ENCODE measurements at places on chromosomes 2 and 18.
A peak's percentile ranks its signal among the peaks of the same experiment; 100 is the strongest.

DNA sequence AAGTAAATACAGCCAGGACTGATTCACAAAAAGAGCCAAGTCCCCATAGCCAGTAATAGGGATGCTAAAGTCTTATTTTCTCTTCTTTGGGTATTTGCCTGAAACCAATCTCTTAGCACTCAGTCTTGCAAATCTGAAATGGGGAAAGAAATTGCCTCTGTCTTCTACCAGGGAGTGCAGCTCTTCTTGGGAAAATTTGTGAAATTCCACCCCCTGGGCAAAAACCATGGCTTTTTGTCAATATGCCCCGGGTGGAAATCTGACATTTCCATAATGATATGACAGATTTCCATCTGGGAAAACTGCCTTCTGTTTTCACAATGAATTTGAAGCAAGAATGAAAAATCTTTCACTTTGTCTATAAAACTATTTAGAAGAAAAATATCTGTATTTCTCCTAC is 628.1 kb downstream of the BCL11A start:
- DNase-seq = no peak

GRCh38 chr2:128258218-128258617 is 60.5 kb downstream of the HS6ST1 start:
- DNase-seq = no peak

DNA sequence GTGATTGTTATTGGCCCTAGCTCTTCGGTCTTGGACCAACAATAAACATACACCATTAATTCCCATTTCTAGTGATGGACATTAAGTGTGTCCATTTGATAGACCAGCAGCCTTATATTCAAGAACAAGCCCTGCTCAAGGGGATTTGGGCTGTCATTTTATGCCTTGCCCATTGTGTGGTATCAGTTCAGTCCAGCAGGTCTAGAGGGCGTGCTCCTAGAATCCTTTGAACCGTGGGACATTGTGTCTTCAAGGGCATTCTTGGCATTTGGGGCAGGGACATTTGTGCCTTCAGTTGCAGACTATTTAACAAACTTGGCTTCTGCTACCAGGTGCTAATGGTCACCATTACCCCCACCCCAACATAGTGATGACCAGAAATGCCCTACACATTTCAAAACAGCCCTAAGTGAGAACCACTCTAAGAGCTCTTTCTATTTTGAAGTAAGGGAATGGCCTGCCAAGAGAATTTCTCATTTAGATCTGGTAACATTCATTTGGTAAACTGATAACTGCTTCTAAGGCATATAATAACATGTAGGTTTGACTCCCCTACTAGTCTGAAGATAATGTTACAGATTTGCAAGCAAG is 284.7 kb downstream of the ALPK2 start:
- no peak for DNase-seq

GRCh38 chr2:126994340-126994777 is 95.7 kb downstream of the TEX51 start:
- no peak for DNase-seq

DNA sequence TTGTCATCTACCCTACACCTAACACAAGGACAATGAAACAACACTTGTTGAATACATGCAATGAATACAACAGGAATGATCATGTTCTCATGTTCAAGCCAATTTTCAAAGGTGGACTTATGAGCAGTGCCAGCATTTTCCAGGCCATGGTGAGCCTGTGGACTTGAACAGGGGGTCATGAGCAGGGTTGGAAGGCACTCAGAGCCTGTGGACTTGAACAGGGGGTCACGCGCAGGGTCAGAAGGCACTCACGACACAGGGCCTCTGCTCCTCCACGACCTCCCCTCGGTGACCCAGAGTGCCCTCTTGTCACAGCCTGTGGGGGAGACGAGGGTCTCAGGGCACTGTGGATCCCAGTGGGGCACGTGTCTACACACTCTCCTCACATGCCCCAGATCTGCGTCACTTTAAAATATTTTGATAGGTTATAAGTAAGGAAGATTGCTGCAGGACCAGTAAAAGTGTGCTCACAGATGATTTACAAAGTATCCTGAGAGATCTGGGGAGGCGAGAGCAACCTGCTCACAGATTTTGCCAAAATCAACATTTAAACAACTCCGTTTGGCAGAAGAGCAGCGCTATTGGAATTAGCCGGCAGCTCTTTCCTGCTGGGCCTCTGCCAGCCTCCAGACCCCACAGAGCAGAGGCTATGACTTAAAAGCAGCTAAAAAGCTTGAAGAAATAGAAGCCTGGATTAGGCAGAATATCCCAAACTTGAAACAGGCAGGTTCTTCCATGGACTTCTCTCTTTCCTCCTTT is 121.9 kb downstream of the TMEM18 start:
- DNase-seq = no peak

DNA sequence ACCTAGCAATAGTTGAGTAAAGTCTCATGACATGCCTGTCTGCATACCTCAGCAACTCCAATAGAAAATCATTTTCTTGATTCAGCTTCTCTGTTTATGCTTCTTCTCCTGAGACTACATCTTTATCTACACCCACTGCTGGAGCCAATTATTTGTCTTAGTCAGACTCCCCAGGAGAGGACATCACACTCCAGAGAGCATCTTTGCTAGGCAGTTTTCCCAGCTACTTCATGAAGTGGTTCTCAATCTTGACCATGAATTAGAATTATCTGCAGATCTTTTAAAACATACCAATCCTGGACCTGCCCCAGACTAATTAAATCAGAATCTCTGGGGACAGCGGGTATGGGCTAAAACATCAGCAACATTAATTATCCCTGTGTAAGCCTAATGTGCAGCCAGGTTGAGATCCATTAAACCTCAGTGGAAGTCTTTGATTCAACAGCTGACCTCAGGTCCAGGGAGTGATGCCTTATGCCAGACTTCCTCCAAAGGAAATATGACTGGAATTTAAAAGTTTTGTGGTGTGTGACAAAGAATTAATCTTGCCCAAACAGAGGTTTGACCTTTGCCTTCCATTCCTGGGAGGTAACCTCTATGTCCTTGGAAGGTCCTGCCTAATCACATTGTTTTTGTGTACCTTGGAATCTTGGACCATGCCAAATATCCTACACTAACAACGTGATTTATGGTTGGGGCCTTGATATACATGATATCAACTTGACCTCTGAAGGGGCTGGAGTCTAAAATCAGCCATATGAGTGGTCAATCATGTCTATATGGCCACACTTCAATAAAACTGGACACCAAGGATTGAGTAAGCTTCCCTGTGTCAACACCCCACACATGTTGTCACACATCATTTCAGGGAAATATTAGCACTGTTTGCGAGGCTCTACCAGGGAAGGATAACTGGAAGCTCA is 99.3 kb upstream of the DNAJC10 start:
- no peak for DNase-seq

GRCh38 chr2:38108907-38109731 is 33.2 kb upstream of the CYP1B1 start:
- no peak for DNase-seq

DNA sequence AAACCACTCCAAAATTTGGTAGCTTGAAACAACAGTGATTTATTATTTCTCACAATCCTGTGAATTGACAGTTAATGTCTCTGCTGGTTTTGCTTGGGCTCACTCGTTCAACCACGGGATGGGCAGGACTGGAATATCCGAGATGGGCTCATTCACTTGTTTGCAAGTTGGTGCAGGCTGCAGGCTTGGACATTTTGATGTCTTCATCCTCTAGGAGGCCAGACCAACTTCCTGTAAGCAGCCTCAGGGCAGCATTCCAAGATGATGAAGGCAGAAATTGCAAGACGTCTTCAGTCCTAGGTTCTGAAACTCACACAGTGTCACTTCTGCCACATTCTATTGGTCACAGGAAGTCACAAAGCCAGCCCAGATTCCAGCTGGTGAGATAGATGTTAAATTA is 47.1 kb downstream of the GPR39 start:
- no peak for DNase-seq

GRCh38 chr2:166239548-166239947 is 111.7 kb upstream of the SCN1A start:
- peak; percentile 47 for DNase-seq

DNA sequence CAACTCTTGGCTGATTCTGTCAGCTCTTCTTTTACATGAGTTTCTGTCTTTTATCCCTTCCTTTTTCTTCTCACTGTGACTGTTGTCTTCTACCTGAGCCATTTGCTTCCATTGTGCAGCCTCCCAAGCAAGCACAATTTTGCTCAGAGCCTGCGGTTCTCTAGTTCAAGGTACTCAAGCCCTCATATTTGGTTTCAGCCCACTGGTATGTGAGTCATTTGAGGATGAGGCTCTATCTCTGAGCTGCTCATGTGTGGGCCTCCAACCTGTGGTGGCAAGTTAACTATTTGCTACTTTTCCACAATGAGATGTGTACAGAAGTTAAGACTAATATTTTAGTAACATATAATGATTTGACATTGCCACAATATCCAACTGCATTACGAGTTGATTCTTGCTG is 183.0 kb downstream of the PHLPP1 start:
- DNase-seq = no peak

GRCh38 chr18:62300359-62300963 is 24.6 kb upstream of the TNFRSF11A start:
- no peak for DNase-seq

- DNase-seq = no peak
Measured at GRCh38 chr2:172442072-172442895, 14.9 kb downstream of the ITGA6 start.

GRCh38 chr2:105517814-105518705 is 119.2 kb upstream of the FHL2 start:
- DNase-seq = peak; percentile 43

- DNase-seq = no peak
Measured at GRCh38 chr2:31296641-31297287, 62.8 kb downstream of the EHD3 start.

DNA sequence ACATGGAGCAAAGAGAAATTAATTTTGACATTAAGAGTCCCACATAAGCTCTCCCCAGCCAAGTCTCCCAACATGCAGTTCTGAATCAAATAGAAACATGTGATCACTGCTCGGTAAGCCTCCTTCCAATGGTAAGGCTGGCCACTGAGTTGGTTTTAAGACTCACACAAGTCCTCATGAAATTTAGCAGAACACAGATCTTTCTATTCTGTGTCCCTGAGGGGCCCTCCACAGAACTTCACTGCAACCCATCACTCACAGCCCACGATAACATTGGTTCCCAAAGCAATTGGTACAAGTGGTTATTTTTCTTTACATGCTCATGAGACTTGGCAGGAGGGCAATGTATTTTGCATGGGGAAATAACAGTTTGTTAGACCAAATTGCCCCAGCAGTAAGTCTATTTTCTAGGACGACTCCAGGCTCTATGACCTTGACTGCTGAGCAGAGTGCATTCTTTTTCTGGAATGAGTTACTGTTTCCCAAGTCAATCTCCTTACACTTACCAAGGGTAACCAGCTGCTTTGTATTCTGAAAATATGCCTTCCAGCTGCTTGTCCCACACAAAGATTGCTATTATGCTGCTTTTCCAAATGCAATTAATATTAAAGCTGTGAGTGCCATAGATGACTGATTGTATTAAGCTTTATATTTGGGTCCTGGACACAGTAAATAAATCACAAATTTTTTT is 142.3 kb upstream of the TANK start:
- DNase-seq = no peak

GRCh38 chr2:20992201-20992711 is 51.6 kb downstream of the APOB start:
- DNase-seq = no peak

DNA sequence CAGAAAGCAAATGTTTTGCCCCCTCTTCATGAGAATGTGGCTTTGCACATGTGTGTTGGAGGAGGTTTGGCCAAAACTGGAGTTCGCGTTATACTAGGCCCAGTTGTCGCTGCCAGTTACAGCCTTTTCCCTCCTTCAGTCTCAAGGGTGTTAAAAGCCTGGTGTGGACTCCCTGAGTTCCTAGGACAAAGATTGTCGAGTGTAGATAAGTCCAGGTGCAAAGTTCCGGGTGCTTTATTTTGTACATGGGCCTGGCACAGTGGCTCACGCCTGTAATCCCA is 542 bp upstream of the RNF103 start:
- DNase-seq = no peak

DNA sequence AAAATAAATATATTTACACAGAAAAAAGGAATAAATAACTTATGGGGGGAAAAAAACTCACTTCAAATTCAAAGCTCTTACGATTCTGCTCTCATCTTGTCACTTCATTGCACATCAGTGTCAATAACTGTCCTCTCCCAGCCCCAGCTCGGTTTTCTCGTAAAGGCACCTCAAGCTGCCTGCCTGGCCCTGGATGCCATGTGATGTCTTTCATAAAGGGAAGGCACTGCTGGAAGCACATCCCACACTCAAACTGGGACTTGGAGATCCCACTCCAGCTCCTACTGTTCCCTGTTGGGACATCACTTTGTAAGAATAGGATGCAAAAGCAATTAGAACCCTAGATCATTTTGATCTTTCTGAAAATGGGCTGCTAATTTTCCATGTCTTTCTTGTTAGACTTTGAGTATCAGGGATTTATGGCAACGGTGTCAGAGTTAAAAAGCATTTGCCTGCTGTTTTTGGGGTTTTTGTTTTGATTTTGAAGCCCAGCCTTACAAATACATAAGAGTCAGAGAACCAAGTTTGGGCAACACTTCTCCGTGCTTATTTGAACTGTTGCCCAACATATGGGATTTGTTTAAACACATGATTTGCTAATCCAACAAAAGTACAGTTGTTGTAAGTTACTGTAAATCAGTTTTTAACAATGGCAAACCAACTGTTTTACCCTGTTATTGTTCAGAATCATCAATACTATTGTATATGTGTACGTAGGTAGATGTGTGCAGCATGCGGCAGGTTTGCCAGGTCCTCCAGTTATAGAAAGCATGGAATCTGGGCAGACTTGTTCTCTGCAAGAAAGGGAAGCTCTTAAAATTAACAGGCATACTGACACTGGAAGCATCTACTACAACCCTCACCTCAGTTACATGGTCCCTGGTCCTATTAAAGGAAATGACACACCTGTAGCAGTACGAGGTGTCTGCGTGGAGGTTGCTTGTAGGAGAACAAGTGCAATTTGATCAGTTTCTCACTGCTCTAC is 20.6 kb downstream of the SERTAD2 start:
- DNase-seq = no peak

- DNase-seq = no peak
Measured at GRCh38 chr2:71512386-71512785, 59.0 kb downstream of the DYSF start.

GRCh38 chr18:49697757-49698524 is 115.4 kb downstream of the ACAA2 start:
- DNase-seq = no peak

- DNase-seq = no peak
Measured at GRCh38 chr2:23592898-23593751, 208.1 kb downstream of the KLHL29 start.

GRCh38 chr2:167992278-167992677 is 255.1 kb downstream of the STK39 start:
- DNase-seq = no peak

GRCh38 chr2:234241656-234242458 is 191.4 kb downstream of the SPP2 start:
- DNase-seq = no peak
